ENCODE measurements at places on chromosomes 12 and 14. TPM values are rescaled to one million over a fixed set of nuclear protein-coding genes. Genes with fewer than 3 reads are reported as not detected.

NAP1L1 gene
- 1,883 TPM for total RNA-seq

FOXG1 gene
- not detected for total RNA-seq

DACT1 gene
- total RNA-seq = 13.6 TPM

RTN1 gene
- total RNA-seq = 0.27 TPM

PTGR2 gene
- 4.4 TPM for total RNA-seq

KLRK1 gene
- not detected for total RNA-seq

DCAF4 gene
- total RNA-seq = 20.6 TPM

EPYC gene
- total RNA-seq = not detected

NGDN gene
- 31.5 TPM for total RNA-seq

SLC6A15 gene
- total RNA-seq = 8.9 TPM

AMDHD1 gene
- 0.63 TPM for total RNA-seq

SPTB gene
- total RNA-seq = under 0.01 TPM

CD163L1 gene
- 0.08 TPM for total RNA-seq

CIROP gene
- total RNA-seq = not detected

MANSC4 gene
- not detected for total RNA-seq

FITM1 gene
- not detected for total RNA-seq

SNRPF gene
- 22.4 TPM for total RNA-seq

OLR1 gene
- not detected for total RNA-seq

SLCO1A2 gene
- total RNA-seq = 0.09 TPM

OTOGL gene
- 0.16 TPM for total RNA-seq

FAM234B gene
- total RNA-seq = 5.6 TPM

TBX3 gene
- 12.8 TPM for total RNA-seq

CISTR gene
- not detected for total RNA-seq

ALX1 gene
- 1.2 TPM for total RNA-seq

VWF gene
- 1.4 TPM for total RNA-seq

All from fibroblast of the aortic adventitia (primary cell).